ENCODE measurements at places on chromosomes 3 and 15. TPM values are rescaled to one million over a fixed set of nuclear protein-coding genes. Genes with fewer than 3 reads are reported as not detected.

DNA sequence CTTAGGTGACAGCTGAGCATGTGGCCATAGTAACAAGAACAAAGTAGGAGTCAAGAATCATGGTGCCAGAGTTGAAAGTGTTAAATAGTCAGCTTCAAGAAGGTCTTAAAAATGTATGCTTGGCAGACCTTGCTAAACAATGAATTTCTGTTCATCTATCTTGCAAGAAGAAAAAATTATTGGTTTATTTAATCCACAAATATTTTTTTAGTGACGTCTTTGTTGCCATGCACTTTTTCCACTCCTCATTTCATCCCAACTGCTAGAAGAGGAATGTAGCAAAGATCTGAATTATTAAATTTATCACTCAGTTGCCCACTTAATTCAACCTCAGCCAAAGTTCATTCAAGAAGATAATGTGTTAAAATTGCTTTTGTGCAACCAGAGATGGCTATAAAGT is 3.2 kb upstream of the SLC4A7 start:
- DNase-seq = no peak

GRCh38 chr15:70152070-70152480 is 54.4 kb upstream of the TLE3 start:
- DNase-seq = no peak

DNA sequence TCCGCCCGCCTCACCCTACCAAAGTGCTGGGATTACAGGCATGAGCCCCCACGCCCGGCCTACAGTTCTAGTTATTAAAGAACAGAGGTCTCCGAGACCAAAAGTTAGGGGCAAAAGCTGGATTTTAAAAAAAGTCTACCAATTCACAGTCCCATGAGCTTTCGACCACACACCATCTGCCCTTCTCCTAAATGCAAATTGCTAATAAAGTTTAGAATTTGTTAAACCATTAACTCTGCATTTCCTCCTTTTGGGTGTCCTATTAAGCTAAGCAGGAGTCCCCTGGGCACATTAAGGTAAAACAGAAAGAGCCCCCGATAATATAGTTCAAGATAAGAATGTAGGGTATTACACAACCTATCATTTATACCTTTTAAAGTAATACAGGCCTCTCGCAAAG is 322.7 kb downstream of the FOXP1 start:
- DNase-seq = no peak

- no peak for DNase-seq
These were observed 279.9 kb downstream of the EBLN2 start for GRCh38 chr3:73341272-73341935.

DNA sequence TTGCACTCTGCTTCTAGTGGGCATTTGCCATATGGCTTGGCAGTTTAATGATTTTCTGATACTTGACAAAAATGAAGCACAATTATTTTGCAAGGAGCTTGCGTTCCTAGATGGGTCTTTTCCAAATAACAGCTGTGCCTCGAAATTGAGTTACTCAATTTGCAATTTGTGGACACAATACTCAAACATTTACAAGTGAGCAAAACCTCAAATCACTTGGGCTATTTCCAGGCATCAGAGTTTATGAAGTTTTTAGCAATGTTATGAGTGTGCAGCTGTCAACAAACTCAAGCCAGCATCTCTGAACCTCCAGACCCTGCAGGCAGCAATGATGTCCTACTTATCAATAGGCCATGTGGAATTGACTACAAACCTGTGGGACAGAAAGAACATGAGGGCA is 41.3 kb downstream of the NMNAT3 start:
- no peak for DNase-seq

- no peak for DNase-seq
These were observed 120.8 kb downstream of the SLCO3A1 start for GRCh38 chr15:91974321-91974720.

SH2D7 gene
- 0.04 TPM for polyA plus RNA-seq

DNA sequence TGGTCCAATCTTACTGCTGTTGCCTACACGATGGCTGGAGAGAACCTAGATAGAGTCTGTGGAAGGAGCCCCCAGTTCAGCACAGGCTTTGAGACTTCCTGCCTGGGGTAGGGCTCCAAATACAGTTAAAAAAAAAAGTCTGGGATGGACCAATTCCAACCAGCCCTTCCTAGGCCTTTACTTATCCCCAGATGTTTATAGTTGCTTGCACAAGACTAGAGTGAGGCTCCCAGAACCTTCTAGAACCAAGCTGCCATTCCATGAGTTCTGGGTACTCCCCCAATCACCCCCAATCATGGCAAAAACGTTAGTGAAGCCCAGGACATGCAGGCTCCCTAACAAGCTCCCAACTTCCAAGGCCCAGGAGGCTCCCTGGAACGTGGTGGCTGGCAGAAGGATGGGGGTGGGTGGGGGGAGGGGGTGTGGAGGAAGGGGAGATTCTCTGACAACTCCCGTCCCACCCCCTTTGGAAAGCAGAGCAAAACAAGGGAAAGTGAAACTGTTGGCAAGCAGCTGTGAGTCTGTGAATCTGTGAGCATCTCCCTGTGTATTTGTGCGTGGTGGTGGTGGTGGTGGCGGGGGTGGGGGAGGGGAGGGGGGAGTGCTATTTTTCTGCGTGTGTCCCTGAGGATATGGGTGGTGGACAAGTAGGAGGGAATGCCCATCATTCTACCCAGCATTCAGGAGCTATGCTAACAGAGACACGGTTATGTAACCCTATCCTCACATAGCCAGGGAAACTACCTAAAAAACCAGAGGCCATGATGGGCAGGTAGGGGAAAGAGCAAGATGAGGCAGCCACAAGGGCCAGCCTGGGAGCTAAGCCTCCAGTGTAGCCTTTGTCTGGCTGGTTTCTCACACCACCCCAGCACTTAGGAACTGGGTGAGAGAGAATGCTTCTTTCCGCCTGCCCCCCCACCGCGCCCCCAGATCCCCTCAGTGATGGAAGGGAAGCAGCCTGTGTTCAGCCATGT is 2.0 kb downstream of the MST1R start:
- DNase-seq = no peak

DNA sequence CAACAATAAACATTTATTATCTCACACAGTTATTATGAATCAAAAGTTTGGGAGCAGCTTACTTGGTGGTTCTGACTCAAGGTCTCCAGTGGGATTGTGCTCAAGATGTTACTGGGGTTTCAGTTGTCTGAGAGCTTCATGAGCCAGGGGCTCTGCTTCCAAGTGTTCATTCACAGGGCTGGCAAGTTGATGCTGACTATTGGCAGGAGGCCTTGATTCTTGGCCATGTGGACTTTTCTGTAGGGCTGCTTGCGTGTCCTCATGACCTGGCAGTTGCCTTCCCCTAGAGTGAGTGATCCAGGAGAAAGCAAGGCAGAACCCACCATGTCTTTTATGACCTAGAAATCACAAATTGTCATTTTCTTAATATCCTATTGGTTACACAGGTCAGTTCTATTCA is 87.2 kb upstream of the TNFAIP8L3 start:
- DNase-seq = no peak

- no peak for DNase-seq
These were observed 461.9 kb downstream of the FOXP1 start for GRCh38 chr3:71121429-71122167.

DOCK3 gene
- 0.10 TPM for polyA plus RNA-seq

SPTSSB gene
- polyA plus RNA-seq = not detected

DNA sequence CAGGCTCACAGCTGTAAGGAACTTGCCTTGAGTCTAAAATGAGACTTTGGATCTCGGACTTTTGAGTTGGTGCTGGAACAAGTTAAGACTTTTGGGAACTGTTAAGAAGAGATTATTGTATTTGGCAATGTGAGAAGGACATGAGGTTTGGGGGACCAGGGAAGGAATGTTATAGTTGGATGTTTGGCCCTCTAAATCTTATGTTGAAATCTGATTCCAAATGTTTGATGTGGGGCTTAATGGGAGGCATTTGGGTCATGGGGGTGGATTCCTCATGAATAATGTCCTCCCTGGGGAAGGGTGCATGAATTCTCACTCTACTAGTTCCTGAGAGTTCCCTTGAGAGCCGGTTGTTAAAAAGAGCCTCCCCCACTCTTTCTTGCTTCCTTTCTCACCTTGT is 18.5 kb upstream of the CHCHD6 start:
- DNase-seq = no peak

KLHL40 gene
- not detected for polyA plus RNA-seq

DNA sequence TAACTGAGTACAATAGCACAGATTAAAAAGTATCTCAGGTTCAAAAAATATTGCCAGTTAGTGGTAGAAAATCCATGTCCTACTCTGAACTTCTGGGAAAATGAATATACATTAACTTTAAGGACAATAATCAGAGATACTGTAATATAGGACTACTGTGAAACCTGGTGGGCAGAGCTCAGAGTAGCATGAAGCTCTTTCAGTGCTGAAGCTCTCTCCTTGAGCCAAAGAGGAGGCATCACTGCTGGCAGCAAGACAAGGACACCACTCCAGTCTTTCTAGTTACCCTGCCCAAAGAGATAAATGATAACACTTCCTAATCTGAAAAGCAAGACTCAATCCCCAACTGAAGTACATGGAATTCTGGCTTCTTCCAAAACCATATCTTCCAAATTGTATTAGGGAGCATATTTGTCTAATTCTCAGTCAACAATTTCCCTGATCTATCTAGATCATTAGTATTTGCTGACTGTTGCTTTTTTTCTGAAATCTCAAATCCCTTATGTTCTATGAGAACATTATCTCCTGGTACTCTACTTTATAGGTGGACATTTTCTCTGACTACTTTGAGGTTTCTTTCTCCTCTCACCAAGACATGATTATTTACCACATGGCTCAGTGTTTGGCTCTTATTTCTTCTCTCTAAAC is 55.9 kb downstream of the CLDN1 start:
- DNase-seq = no peak

CKMT1B gene
- polyA plus RNA-seq = not detected

DNA sequence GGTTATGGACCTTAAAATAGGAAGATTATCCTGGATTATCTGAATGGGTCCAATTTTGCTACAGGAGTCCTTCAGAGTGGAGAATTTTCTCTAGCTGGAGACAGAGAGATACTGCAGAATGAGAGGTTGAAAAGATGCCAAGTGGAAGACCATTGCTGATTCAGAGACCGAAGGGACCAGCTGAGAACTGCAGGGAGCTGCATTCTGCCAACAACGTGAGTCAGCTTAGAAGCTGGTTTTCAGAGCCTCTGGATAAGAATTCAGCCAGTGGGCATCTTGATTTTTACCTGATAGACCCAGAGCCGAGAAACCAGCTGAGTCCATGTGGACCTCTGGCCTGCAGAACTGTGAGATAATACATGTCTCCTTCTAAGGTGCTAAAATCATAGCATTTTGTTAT is 234.0 kb downstream of the NR2F2 start:
- no peak for DNase-seq

DNA sequence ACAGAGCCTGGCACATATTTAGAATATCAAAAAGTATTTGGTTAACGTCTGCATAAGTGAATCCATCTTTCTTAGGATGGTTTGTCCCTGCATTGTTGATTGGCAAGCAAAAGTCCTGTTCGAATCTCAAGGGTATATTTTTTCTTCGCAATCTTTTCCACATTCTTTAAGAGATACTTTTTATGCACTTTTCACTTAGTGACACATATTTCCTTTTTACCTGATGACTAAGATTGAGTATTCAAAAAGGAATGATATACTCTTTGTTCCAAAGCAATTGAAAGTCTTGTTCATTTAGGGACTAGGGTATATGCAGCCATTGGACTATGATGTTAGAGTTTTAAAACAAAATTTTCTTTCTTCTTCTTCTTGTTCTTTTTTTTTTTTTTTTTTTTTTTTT is 349.9 kb downstream of the NLGN1 start:
- no peak for DNase-seq

CHDH gene
- polyA plus RNA-seq = 0.02 TPM

- DNase-seq = no peak
These were observed 56.8 kb upstream of the PPP2R3A start for GRCh38 chr3:135908737-135909136.

CPNE9 gene
- polyA plus RNA-seq = not detected

- no peak for DNase-seq
These were observed 31.8 kb downstream of the PCOLCE2 start for GRCh38 chr3:142857056-142857455.

ARL6 gene
- 5.0 TPM for polyA plus RNA-seq

GRCh38 chr3:195149292-195150030 is 121.5 kb downstream of the XXYLT1 start:
- DNase-seq = no peak

- peak; percentile 82 for DNase-seq
These were observed 54.7 kb upstream of the TRAK1 start for GRCh38 chr3:42036483-42036823.

DNA sequence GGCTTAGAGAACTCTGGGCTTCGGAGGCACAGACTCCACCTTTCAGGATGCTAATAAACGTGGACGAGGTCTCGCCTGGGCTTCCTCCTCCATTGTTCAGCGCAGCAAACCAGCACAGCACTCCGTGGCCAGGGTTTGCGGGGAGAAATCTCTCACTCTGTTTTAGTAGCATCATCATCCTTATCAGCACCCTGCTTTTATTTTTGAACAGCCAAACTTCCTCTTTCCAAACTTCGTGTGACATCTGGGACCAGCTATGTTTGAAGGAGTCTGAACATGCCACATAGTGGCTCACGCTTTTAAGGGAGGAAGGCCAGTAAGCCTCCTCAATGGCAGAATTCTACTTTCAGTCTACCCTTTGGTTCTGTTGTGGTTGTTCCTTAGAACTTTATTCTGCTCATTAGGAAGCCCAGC is 149.0 kb downstream of the PGPEP1L start:
- DNase-seq = no peak

GRCh38 chr3:117696851-117697407 is 987.4 kb downstream of the TUSC7 start:
- DNase-seq = no peak

DNA sequence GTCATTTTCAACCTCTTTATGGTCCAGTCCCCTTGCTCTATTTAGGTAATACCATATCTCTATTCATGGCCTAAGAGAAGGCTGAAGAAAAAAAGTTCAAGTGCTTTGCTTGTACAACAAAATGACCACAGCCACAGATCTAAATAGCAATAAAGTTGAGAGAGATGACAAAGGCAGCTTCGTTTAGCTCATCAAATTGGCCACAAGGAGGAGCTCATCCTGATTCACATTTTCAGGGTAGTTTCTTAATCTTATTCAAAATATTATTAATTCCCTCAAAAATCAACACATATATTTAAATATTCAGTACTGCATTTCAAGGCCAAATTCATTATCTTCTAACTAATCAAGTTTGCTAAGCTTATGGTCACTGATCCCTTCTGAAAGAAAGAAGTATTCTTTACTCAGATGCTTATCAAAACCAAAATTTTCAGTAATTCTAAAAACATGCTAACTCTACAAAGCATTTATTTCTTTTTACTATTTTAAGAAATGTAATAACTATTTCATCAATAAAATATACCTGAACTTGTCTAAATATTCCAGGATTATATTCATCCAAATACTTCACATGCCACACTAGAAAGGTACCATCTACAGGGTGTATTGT is 85.5 kb downstream of the DMXL2 start:
- DNase-seq = no peak

- no peak for DNase-seq
These were observed 279.2 kb downstream of the PDCD6IP start for GRCh38 chr3:34077417-34078195.

DNA sequence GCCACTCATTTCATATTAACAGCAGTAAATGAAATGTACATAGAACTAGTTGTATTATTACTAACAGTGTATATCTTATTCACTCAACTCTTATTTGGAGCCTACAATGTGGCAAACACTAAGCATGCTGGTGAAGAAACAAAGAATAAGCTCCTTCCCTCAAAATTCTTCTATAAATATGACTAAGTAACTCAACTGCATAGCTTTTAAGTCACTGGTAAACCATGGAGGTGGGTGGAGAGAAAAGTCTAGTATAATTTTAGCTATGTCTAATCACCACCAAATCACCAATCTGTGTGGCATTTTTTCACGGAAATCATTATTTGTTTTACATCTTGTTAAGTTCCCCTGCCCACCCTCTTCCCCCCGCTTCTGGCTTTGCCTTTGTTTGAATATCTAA is 17.5 kb downstream of the COPS2 start:
- no peak for DNase-seq

ATP13A5 gene
- not detected for polyA plus RNA-seq

IQCB1 gene
- polyA plus RNA-seq = 19.3 TPM

Measured in AG04450 (cell line).